ENCODE measurements at places on chromosomes 11 and 22.

GRCh38 chr22:37926771-37927636 is 20.9 kb downstream of the MICALL1 start:
- DNase-seq: no peak

- DNase-seq: no peak
These were observed 89.7 kb downstream of the SNX19 start for GRCh38 chr11:130826572-130826971.

DNA sequence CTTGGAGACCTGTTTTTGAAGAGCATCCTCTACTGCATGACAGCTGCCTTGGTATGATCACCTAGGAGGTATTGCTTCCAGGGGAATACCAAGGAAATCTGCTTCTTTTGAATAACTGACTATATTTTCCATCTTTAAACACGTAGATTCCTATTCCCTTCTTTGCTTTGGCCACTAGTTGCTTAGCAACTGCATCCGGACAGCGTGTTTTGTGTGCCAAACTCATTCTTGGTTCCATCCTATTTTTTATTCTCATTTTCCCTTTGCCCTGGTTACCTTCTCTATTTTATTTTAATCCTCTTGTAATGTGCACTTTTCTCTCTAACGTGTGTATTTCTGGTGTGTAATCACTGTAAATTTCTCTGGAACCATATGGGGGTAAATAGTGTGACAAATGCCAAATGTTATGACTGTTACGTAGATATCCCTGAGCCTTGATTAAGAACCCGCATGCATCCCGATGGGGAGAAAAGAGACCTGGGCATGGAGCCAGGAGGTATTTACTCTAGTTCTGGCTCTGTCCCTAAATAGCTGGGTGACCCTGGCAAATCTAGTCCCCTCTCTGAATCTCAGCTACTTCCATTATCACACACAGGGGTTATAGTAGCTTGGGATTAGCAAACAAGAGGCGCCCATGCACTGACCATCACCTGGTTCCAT is 241.7 kb downstream of the MIAT start:
- no peak for DNase-seq

DNA sequence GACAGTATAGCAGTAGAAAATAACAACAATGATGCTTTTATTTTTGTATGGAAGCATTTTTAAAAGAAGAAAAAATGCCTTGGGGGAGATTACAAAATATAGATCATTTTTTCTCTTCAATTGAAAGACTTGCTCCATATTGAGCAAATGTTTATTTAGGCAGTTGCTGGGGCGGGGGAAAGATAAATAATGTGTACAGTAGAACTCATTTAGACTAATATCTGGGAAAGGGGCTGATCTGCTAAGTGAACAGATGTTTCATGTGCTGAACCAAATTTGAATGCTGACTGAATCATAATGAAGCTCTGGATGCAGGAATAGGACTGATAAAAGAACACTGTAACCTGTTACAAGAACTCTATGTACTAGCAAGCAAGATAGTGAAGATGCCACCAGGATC is 457.1 kb upstream of the TENM4 start:
- DNase-seq: no peak

DNA sequence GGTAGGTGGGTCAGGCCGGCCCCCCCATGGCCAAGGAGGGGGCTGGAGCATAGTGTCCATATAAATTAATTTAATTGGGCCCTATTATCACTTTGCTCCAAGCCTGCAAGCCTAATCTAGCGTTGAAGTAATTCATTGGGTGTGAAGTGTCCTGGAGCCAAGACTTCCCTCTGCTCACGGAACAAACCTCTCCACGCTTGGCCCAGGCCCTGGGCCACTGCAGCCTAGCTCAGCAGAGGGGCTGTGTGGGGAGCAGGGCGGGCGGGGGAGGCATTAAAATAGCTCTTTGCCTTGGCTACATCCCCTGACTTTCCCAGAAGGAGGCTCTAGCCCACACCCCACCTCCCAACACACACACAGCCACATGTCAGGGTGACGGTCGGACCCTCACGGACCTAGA is 73.5 kb downstream of the THAP12 start:
- no peak for DNase-seq

DNA sequence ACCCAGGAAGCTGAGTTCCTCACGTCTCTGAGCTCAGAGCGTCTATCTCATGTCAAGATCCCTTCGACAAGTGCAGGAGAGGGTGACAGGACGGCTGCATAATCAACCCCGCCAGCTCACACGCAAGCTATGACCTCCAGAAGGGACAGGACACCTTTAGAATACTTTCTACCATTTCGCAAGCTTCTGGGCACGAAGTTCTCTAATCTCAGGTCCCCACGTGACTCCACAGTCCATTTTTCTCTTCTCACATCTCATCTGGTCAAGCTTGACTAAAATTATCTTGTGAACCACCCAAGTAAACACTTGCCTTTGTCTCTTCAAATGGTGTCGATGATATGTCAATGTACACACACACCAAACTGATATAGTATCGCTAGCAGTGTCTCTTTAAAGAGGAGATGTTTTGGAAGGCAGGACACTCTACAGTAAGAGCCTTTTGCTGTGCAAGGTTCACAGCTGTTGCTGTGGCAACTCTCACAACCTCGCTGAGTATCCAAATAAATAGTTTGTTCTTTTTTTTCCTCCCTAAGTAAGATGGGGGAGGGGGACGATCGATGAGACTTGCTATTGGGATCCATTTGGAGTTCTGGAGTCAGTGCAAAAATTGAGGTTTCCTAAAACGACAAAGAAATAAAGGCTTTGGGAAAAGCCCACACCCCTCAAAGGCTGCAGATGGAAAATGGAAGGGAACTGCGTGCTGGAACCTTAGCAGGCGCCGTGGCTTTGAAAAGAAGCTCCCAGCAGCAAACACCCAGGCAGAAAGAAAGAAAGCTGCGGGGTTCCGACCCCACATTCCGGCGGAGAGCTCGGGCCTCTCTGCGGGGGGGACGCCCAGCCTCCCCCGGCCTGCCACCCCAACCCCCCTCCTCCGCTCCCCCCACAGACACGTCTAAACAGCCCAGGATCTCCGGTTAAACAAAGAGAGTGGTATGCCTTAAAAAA is 215.4 kb upstream of the UBASH3B start:
- DNase-seq: no peak

GRCh38 chr11:134613646-134614045 is 201.6 kb upstream of the B3GAT1 start:
- DNase-seq: no peak

Data from stimulated activated effector memory CD8-positive, alpha-beta T cell treated with anti-CD3 and anti-CD28 coated beads, Interleukin-12 subunit alpha, Interleukin-12 subunit beta, amount 100 ng/mL, for 72 hours (primary cell).